ENCODE measurements at places on chromosomes 12 and 14.

- DNase-seq: no peak
These were observed 61.4 kb downstream of the WSCD2 start for GRCh38 chr12:108190529-108190928.

DNA sequence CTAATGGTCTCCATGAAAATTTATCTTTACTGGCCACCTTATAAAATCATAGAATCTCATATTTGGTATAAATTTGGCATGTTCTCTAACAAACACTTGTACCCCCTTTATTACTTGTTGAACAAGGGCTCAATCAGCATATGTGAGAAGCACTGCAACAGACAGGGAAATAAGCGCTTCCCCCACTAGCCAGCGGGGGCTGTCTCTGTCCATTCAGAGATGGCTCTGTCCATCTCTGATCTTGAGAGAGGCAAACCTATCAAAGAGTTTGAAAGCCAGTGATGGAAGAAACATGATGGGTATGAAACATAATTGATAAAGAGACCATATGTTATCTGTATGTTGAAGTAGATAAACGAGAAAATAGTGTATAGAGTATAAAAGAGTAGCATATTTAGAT is 326.8 kb downstream of the PDZRN4 start:
- no peak for DNase-seq

DNA sequence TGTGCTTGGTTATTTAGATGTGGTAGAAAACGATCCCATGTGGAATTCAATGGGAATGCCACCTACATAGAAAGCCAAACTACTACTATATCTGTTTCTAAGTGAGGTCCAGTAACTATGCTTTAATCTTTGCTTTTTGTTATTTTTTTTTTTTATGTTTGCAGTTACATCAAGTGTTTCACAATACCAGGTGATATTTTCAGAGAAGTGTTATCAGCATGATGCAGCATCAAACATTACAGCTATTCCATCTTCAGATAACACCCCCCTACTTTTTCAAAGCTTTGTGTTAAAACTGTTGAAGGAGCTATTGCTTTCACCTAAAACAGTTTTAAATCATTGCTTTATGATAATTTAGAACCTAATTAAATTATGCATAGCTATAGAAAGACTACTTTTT is 163.8 kb upstream of the SLC16A7 start:
- DNase-seq: no peak

GRCh38 chr12:128976120-128976738 is 123.0 kb downstream of the GLT1D1 start:
- DNase-seq: no peak

DNA sequence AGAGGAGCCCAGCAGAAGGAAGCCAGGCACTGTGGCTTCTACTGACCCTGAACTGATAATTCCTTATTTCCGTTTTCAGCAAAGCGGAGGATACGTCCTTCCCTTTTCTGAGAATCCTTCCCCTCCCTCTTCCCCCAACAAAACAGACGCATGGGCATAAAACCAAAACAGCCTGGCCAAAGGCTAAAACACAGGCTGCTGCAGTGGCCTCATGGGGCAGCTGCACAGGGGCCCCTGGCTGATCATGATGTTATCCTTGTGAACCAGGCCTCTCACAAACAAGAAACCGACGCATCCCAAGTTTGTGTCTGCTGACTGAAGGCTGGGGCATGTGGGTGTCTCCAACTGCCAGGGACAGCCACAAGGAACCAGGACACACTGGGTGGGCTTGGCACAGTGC is 23.4 kb upstream of the STON2 start:
- no peak for DNase-seq

DNA sequence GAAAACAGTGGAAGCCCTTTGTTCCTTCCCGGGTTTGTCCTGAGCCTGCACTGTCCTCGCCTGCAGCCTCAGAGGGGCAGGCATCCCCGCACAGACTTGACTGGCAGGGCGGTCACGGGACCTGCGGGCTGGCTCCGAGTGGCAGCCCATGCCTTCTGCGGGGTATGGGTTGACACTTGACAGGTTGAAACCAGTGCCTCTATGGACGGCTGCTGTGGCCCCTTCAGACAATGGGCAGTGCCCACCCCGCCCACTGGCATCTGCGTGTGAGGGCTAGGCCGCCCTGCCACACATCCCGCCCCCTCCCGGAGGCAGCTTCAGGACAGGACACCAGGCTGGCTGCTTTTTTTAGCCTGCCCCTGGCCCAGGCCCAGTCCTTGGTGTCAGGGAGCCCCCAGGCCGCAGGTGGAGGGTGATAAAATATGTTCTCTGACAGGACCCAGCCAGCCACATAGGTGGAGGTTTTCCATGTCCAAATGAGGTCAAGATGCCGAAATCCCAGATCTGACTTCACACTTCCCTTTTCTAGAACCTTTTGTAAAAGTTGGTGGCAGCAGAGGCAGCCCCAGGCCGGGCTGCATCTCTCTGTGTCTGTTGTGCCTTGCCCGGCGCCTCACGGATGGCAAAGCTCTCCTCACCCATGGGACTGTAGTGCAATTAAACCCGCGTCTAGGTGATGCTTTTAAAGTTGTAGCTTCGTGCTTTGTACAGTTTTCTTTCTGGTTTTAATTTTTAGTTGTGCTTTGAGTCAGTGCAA is 10.0 kb downstream of the ANKRD9 start:
- DNase-seq: no peak

GRCh38 chr14:102146423-102146822 is 6.7 kb downstream of the WDR20 start:
- DNase-seq: no peak

DNA sequence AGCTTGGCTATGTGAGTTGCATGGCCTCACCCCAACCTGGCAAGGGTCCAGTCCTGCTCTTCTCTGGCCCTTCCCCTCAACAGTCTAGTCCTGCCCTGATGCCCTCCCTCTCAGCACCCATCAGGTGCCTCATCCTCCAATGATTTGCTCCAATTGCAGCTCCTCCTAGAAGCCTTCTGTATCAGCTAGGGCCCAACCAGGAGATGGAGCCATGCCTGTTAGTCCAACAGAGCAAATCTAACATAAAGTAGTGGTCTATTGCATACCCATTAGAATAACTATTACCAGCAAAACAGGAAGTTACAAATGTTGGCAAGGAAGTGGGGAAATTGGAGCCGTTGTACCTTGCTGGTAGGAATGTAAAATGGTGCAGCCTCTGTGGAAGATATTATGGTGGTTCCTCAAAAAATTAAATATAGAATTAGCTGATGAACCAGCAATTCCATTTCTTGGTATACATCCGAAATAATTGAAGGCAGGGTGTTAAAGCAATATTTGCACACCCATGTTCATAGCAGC is 163.5 kb downstream of the VRK1 start:
- DNase-seq: no peak

DNA sequence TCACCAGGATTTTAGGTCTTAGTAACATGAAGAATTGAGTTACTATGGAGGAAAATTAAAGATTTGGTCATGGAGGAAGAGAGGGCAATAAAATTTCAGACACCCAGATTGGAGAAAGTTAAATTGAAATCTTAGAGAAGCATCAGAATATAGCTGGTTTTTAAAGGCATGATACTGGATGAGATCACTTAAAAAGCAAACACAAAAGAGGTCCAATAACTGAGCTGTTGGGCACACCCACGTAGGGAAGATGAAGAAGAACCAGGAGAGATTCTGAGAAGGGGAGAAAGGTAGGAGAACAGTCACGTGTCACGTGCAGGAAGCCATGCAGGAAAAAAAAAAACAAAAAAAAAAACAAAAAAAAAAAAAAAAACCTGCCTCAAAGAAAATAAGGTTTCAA is 18.8 kb downstream of the CAPS2 start:
- DNase-seq: no peak

DNA sequence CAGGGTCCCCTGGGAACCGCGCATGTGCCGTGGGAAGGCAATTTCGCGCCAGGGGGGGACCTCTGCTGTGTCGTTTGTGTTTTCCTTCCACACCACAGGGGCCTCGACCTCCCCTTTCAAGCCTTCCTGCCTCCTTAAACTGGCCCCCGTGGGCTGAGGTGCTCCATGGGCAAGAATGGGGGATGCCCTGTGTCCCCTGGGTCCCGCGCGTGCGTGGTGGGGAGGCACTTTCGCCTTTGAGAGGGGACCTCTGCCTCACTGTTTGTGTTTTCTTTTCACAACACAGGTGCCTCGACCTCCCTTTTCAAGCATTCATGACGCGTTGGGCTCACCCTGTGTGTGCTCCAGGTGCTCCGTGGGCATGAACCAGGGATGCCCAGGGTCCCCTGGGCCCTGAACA is 348.8 kb downstream of the ALG10 start:
- DNase-seq: no peak

DNA sequence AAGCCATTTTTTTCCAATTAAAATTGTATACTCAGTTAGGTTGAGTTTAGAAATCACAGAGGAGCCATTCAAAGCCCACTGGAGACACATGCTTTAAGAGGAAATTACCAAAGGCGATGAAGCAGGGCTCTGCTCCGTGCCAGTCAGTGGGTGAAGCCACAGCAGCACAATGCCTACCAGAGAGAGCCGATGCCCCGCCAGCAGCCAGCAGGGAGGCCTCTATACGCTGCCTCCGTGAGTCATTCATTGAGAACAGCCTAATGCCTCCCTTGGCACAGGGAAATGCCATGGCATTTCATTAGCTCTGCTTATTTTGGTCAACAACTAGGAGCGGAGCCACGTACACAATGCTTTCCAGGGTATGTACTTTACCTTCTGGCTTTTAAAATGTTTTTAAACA is 197.8 kb upstream of the FRMD6 start:
- no peak for DNase-seq

DNA sequence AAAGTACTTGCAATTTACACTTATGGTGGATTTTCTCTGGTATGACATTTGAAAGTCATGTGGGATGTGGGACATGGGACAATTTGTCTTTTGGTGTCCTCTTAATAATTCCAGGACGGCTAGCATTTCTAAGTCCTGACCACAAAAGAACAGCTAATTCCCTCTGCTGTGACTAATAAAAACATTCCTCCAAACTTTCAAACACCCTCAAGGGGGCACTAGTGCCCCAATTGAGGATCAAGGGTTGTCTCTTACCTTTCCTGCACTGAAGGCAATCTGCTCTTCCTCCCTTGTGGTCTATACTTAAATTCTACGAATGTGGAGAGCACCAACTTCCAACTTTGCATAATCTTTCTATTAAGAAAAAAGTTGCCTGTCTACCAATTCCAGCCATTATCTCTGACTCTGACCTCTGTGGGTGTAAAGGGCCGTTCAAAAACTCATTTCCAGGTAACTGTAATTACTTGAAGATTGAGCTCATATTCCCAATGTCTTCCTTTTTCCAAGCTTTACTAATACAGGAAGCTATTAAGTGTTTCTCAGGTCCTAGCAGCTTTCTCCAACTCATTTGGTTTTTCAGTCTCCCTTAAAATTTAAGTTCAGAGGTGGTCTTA is 210.2 kb downstream of the PTPRO start:
- DNase-seq: peak; percentile 64

DNA sequence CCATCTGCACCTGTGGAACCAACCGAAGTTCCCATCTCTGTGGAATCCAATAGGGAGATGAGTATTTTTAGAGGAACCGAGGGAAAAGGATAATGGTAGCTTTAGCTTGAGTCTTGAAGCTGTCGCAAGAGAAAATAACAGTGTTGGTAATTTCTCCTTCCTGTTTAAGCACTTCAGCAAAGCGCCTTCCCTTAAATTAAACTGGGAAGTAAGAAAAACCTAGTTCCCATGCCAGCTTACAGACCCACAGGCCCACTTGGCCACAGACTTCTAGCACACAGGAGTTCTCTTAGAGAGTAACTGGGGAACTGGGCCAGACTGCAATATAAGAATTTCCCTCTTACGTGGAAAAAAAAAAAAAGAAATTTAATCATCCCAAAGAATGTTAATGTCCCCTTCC is 223.8 kb downstream of the EFCAB11 start:
- DNase-seq: no peak

- peak; percentile 3 for DNase-seq
These were observed 81.9 kb upstream of the USP44 start for GRCh38 chr12:95633049-95633731.

GRCh38 chr14:52235434-52235833 is 32.1 kb upstream of the PTGDR start:
- DNase-seq: no peak

DNA sequence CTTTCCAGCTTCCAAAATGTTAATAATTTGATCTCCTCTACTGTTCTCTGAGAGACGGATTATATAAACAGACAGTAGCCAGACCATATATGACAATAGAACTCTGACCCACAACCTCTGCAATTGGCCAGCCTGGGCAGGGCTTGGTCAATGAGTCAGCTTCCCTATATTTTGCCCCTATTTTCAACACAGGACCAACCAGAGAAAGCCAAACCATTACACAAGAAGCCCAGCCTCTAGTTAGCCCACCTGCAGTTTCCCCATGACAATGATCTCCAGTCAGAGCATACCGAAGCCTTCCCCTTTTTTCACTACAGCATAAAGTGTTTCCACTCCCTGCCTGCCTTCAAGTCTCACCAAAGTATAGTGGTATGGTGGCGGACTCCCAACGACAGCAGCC is 7.6 kb upstream of the EXD2 start:
- DNase-seq: peak; percentile 2

DNA sequence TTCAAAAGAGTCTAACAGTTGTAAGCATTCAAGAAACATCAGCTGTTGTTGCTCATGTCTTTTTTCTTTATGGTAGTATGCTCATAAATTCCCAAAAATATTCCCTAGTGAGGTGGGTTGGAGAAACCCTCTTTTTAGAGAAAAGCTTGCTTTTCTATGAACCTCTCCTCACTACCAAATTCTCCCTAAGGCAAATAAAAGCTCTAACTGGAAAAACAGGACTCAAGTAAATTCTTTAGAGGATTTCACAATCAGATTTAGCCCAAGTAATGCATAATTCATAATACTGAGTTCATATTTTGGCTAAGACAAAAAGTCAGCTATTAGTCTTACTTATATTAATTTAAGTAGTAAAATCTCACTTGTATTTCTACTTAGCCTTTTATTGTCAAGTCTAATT is 59.1 kb downstream of the DIO2 start:
- DNase-seq: no peak

DNA sequence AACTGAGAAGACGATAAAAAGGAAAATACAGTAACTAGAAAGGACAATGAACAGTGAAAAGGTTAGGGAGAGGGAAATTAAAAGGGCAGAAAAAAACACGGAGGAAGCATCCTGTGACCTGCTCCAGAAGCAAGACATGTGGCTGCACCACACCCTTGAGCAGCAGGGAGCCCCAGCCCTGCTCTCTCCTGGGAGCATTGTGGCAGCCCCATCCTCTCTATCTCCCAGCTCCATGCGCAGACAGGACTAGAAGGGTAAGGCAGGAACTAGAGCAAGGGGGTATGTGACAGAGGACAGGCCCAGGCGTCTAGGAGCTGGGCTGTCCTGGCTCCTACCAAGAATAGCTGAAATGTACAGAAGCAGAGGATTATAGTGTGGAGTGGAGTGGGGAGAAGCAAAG is 38.6 kb upstream of the SMUG1 start:
- no peak for DNase-seq

- DNase-seq: no peak
These were observed 108.7 kb downstream of the BCAT1 start for GRCh38 chr12:24840046-24840800.

DNA sequence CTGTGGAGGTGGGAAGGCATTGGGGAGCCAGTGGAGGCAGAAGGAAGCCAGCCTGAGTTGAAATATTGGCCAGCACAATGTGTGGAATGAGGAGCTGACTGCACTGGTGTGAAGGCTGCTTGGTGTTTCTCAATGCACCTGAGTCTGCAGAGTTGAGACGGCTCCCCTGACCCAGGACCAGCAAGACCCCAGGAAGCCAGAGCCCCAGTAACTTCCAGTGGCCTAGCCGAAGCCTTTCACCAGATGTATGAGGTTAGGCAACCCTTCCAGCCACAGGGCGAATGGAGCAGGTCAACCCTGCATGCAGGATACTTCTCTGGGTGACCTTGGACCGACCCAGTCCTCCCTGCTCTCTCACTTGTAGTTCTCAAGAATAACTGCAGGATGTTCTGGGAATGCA is 12.9 kb upstream of the KRT73 start:
- DNase-seq: no peak
